ENCODE measurements at places on chromosomes 11 and 22.

GRCh38 chr11:811446-812245 is 1.9 kb downstream of the RPLP2 start:
- DNase-seq, result no peak

DNA sequence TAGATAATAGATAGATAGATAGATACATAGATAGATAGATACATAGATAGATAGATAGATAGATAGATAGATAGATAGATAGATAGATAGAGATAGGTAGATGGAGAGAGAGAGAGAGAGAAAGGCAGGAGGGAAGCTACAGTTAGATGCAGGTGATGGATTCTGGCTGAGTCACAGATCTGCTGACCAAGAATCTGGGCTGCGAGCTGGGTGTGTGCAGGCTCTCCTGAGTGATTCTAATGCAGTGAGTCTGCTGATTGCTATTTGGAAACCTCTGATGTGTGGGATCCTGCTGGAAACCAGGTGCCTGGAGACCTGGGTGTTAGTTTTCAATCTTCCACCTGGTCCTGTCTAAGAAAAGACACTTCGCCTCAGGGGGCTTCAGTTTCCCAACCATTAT is 1441.8 kb downstream of the TBC1D22A start:
- no peak for DNase-seq

- DNase-seq, result no peak
Measured at GRCh38 chr11:14764579-14765527, 121.2 kb downstream of the PDE3B start.

DNA sequence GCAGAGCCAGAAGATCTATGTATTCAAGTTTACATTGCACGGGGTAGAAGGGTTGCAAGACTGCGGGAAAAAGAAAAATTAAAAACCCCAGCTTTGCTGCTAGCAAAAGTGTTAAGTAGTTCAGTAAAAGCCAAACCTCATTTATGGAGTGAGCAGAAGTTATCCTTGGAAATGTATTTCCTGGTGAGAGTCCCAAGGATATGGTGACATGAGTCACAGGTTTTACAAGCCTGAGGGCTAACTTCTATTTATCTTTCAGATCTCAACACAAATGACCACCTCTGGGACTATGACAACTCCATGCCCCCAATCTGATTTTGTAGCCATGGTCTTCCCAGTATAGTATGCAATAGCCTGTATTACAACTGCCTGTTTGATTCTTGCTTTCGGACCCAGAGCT is 26.1 kb downstream of the ABTB2 start:
- DNase-seq, result no peak

Measured in activated naive CD8-positive, alpha-beta T cell treated with anti-CD3 and anti-CD28 coated beads, Interleukin-2, amount 10 ng/mL, durations not matched to agents 7 days and 5 days (primary cell).